Naive thymus-derived CD4-positive, alpha-beta T cell (primary cell): ENCODE measurements at places on chromosomes 3 and 15. TPM values are rescaled to one million over a fixed set of nuclear protein-coding genes. Genes with fewer than 3 reads are reported as not detected.

Gene DUOXA2
- total RNA-seq = not detected

Gene C15orf62
- 2.0 TPM for total RNA-seq

Gene CIAO2A
- total RNA-seq = 56.4 and 66.8 TPM in 2 replicates

Gene FAM81A
- not detected for total RNA-seq

Gene LRRIQ4
- not detected for total RNA-seq

Gene UNC13C
- not detected for total RNA-seq

Gene TRIM71
- total RNA-seq = 0.03 TPM in 1 of 2 replicates, not detected in the other

Gene CRYBG3
- total RNA-seq = 7.5 TPM

- no peak overlapping the region for H3K27ac ChIP-seq
- no peaks in the 10 kb centered on the region for H3K27me3 ChIP-seq
- H3K36me3 ChIP-seq = no peaks in the 10 kb centered on the region
- no peak overlapping the region for H3K4me3 ChIP-seq
Measured at GRCh38 chr15:94164202-94164807, 67.1 kb upstream of the MCTP2 start.

- H3K27me3 ChIP-seq = no peaks in the 10 kb centered on the region
- H3K36me3 ChIP-seq = no peaks in the 10 kb centered on the region
- no peak overlapping the region for H3K27ac ChIP-seq
- no peak for DNase-seq
- H3K4me1 ChIP-seq = no peaks in the 10 kb centered on the region
Measured at GRCh38 chr15:33678176-33678575, 290.1 kb upstream of the CHRM5 start.

- DNase-seq = no peak
- H3K36me3 ChIP-seq = no peaks in the 10 kb centered on the region
- no peak overlapping the region for H3K4me3 ChIP-seq
- no peaks in the 10 kb centered on the region for H3K4me1 ChIP-seq
- H3K27ac ChIP-seq = no peak overlapping the region
Measured at GRCh38 chr3:13307041-13307440, 113.1 kb downstream of the NUP210 start.

DNA sequence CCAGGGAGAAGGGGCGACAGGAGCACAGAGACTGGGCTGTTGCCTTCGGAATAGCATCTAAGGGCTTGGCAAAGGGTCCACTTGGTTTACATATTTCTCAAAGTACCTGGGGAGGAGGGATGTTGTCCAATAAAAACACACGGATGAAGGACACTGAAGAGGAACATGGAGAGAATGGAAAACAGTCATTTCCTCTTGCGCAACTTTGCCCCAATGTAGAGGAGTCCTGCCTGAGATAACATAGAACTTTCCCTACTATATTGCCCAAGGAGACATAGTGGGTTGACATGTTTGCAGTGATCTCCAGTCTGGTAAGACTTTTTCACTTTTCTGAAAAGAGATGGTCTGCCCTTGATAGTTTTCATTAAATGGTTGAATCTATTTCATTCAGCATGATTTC, 468.8 kb upstream of the SUCLG2 start:
- H3K4me3 ChIP-seq = no peak overlapping the region
- no peaks in the 10 kb centered on the region for H3K4me1 ChIP-seq
- H3K27me3 ChIP-seq = no peaks in the 10 kb centered on the region
- H3K27ac ChIP-seq = no peak overlapping the region

DNA sequence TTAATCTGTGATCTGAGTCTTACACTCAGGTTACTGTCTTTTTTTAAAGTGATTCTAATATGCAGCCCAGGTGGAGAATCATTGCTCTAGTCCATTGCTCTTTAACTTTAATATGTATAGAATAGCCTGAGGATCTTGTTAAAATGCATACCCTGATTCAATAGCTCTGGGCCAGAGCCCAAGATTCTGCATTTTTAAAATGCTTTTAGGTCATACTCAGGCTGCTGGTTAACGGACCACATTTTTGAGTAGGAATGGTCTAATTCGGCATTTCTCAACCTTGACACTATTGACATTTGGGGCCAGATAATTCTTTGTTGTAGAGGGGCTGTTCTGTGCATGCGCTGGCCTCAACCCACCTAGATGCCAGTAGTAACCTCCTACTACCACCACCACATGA, 20.9 kb upstream of the FSTL1 start:
- no peak overlapping the region for H3K27ac ChIP-seq
- H3K4me3 ChIP-seq = no peak overlapping the region
- no peak for DNase-seq
- H3K4me1 ChIP-seq = no peaks in the 10 kb centered on the region

- no peak for DNase-seq
- no peaks in the 10 kb centered on the region for H3K4me1 ChIP-seq
- no peak overlapping the region for H3K27ac ChIP-seq
- H3K4me3 ChIP-seq = no peak overlapping the region
- no peaks in the 10 kb centered on the region for H3K36me3 ChIP-seq
- H3K27me3 ChIP-seq = no peaks in the 10 kb centered on the region
Measured at GRCh38 chr3:46867550-46867898, 4.3 kb upstream of the MYL3 start.

DNA sequence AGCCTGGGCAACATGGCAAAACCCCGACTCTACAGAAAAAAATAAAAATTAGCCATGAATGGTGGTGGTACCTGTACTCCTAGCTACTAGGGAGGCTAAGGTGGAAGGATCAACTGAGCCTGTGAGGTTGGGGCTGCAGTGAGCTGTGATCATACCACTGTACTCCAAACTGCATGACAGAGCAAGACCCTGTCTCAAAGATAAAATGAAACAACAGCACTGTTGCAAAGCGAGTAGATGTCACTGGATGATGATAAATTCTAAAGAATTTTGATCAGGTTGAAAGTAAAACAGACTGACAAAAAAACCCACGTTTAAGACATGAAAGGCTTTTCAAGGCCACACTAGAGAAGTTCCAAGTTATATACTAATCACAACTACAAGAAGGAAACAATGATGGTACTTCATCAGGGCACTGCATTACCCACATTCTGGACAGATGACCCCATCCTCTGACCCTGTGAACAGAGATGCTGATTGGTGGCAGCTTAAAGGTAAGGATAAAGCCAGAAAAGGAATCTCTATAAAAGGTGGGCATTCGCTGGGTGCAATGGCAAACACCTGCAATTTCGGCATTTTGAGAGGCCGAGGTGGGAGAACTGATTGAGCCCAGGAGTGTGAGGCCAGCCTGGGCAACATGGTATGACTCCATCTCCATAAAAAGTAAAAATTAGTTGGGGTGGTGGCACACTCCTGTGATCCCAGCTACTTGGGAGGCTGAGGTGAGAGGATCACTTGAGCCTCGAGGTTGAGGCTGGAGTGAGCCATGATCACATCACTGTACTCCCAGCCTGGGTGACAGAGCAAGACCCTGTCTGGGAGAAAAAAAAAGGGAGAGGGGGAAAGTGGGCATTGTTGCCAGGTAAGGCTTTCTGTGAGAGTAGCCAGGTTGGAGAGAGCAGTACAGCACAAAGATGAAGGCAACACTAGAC, 59.2 kb downstream of the TBL1XR1 start:
- DNase-seq = no peak
- no peak overlapping the region for H3K4me3 ChIP-seq
- H3K27me3 ChIP-seq = no peaks in the 10 kb centered on the region
- H3K27ac ChIP-seq = no peak overlapping the region
- no peaks in the 10 kb centered on the region for H3K36me3 ChIP-seq

DNA sequence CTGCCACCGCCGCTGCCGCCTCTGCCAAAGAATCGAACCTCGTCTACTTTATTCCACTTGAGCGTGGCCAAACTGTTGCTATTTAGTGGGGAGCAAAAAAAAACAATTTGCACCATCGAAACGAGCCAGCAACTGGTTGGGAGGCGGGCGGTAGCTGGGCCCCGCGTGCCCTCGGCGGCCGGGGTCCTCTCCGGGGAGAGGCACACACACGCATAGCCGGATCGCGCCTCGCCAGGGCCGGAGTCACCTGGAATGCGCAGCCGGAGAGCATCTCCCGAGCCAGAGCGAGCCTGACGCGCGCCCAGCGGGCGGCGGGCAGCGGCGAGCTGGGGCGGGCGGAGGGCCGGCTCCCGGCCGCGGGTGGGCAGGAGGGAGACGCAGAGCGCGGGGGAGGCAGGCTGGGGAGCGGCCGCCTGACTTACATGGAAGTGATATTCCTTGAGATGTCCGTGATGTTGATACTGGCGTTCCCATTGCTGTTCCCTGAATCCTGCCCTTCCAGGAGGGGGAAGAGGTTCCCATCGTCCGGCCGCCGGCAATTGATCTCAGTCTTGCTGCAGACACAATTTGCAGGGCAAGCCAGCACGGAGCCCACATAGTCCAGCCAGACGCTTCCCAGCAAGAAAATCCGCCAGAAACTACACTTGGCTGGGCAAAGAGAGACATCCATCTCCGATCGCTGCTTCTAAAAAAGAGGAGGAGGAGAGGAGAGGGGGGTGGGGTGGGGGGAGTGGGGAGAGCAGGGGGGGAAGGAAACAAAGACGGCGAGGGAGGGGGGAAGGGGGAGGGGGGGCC, 858 bp downstream of the NTRK3 start:
- no peak for DNase-seq
- H3K4me1 ChIP-seq = no peaks in the 10 kb centered on the region
